ENCODE measurements at places on chromosomes 1 and 21. TPM values are rescaled to one million over a fixed set of nuclear protein-coding genes. Genes with fewer than 3 reads are reported as not detected.

Gene ARHGEF16
- not detected for polyA plus RNA-seq

Gene C1orf226
- not detected for polyA plus RNA-seq

Gene FCRLB
- polyA plus RNA-seq = 7.3 TPM

Gene KRTAP7-1
- not detected for polyA plus RNA-seq

Gene RTCA
- 18.0 TPM for polyA plus RNA-seq

Gene CACHD1
- polyA plus RNA-seq = not detected

Gene DCDC2B
- polyA plus RNA-seq = not detected

Gene TEX38
- polyA plus RNA-seq = not detected

Gene PLXNA2
- polyA plus RNA-seq = 0.60 TPM

Gene RAD54L
- polyA plus RNA-seq = not detected

Gene ANXA9
- polyA plus RNA-seq = not detected

Gene DCST2
- polyA plus RNA-seq = not detected

GRCh38 chr1:11059155-11059967, 457 bp downstream of the SRM start:
- H3K27ac ChIP-seq = peak overlapping the region; percentile 92
- DNase-seq = no peak
- H3K27me3 ChIP-seq = no peaks in the 10 kb centered on the region

- H3K4me1 ChIP-seq = peaks cover 25% of the 10 kb centered on the region
- no peak overlapping the region for H3K27ac ChIP-seq
- no peak overlapping the region for H3K4me3 ChIP-seq
Observed at GRCh38 chr1:92855236-92855635, 23.4 kb downstream of the RPL5 start.

DNA sequence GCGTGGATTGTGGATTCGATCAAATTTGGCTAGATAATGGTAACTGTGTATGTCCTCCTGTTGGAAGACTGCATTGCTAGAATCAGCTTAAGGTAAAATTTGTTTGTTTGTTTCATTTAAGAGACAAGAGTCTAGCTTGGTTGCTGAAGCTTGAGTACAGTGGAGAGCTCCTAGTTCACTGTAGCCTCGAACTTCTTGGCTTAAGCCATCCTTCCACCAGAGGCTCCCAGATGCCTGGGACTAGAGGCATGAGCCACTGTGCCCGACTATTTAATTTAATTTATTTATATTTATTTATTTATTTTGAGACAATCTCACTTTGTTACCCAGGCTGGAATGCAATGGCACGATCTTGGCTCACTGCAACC, 1.5 kb downstream of the PHACTR4 start:
- peaks cover 39% of the 10 kb centered on the region for H3K4me1 ChIP-seq
- H3K36me3 ChIP-seq = no peaks in the 10 kb centered on the region
- H3K27ac ChIP-seq = peak overlapping the region; percentile 88
- no peak for DNase-seq
- H3K27me3 ChIP-seq = no peaks in the 10 kb centered on the region
- H3K4me3 ChIP-seq = peak overlapping the region; percentile 98

- H3K4me1 ChIP-seq = no peaks in the 10 kb centered on the region
- H3K36me3 ChIP-seq = no peaks in the 10 kb centered on the region
- DNase-seq = no peak
- H3K4me3 ChIP-seq = no peak overlapping the region
- no peaks in the 10 kb centered on the region for H3K27me3 ChIP-seq
- H3K27ac ChIP-seq = no peak overlapping the region
Observed at GRCh38 chr1:53552981-53553733, 94.0 kb downstream of the DMRTB1 start.

GRCh38 chr1:158810311-158810710, 20.8 kb upstream of the MNDA start:
- no peaks in the 10 kb centered on the region for H3K4me1 ChIP-seq
- H3K27me3 ChIP-seq = no peaks in the 10 kb centered on the region
- H3K4me3 ChIP-seq = no peak overlapping the region
- no peaks in the 10 kb centered on the region for H3K36me3 ChIP-seq
- H3K27ac ChIP-seq = no peak overlapping the region

- peaks cover 2% of the 10 kb centered on the region for H3K4me1 ChIP-seq
- no peak overlapping the region for H3K27ac ChIP-seq
- H3K4me3 ChIP-seq = no peak overlapping the region
- H3K36me3 ChIP-seq = peaks cover 7% of the 10 kb centered on the region
- no peaks in the 10 kb centered on the region for H3K27me3 ChIP-seq
Observed at GRCh38 chr1:43319766-43320165, 17.9 kb upstream of the MPL start.

DNA sequence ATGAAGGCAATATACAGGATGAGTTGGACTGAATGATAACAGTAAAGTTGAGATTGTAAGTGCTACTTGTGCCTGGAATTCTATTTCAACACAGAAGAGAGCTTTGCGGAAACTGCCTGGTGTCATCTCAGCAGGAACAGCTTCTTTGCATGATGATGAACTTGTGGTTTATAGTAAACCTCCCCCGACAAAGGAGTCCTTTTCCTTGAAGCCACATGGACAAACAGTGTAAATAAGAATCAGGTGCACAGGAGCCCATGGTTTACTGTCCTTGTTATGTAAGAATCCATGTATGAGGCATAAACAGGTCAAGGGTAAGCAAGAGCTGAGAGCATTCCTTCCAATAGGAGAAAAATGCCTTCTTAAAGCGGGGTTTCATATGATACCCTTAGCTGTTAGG, 66.2 kb downstream of the PCNX2 start:
- H3K27me3 ChIP-seq = no peaks in the 10 kb centered on the region
- DNase-seq = no peak
- H3K27ac ChIP-seq = no peak overlapping the region
- no peaks in the 10 kb centered on the region for H3K4me1 ChIP-seq

DNA sequence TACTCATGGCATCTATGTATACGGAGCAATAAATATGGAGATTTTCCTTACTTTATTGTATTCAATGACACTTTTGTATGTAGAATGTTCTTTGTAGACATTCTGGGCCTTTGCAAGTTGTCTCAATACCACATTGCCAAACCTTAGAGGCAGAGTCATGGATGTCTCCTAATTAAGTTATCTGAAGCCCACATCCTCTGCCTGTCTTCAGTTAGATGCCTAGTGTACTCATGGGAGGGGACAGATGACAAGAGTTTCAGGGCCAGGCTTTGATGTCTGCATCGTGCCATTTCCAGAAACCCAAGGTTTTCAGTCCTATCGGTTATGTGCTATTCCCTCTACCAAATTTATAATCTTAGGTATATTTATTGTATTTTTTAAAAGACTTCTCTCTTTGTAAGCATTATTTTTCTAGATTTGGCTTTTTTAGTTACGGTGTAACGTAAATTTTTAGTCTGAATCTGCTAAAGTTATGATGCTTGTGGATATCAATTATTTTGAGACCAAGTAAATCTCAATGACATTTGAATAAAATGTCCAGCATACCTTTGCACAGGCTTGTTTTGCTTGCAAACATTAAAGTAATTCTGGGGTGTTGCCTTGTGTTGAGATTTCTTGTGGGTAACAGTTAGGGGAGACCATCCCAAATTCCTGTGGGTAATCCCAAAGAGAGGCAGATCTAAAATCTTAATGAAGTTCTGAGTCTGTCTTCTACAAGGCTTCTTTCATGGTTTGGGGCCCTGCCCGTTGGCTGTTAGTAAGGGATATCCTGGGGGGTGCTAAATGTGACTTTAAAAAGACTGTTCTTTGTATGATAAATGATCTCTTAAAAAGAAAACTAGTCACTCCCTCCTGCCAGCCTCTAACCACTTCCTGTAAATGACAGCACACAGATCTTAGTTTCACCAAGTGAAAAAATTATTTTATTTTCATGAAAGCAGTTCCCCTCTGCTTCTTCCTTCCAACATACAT, 8.0 kb upstream of the MACF1 start:
- no peaks in the 10 kb centered on the region for H3K27me3 ChIP-seq
- peak; percentile 54 for DNase-seq
- no peaks in the 10 kb centered on the region for H3K36me3 ChIP-seq
- H3K4me1 ChIP-seq = peaks cover 59% of the 10 kb centered on the region
- H3K4me3 ChIP-seq = peak overlapping the region; percentile 65

- peak overlapping the region; percentile 79 for H3K4me3 ChIP-seq
- H3K27ac ChIP-seq = peak overlapping the region; percentile 96
- H3K36me3 ChIP-seq = peaks cover 9% of the 10 kb centered on the region
- peaks cover 32% of the 10 kb centered on the region for H3K4me1 ChIP-seq
Observed at GRCh38 chr1:113872219-113872935, 865 bp upstream of the PTPN22 start.

DNA sequence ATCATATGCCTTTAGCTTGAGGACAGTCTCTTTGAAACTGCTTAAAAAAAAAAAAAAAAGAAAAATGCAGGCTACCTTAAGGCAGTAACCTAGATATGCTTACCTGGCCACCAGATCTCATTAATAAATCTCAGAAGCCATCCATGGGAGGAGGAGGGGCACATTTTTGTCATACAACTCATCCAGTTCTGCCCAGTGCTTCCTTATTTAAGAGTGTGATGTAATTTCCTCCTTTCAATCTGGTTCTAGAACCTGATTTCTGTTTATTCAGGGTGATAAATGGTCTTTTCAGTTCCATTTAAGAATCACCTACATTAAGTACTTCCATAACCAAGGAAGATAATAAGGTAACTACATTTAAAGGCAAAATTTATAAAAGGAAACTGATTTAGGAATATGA, 6.1 kb downstream of the ERRFI1 start:
- peaks cover 7% of the 10 kb centered on the region for H3K4me1 ChIP-seq
- H3K4me3 ChIP-seq = no peak overlapping the region
- H3K27me3 ChIP-seq = peaks cover 41% of the 10 kb centered on the region
- no peak overlapping the region for H3K27ac ChIP-seq

GRCh38 chr21:45029298-45029947, 45.0 kb upstream of the ADARB1 start:
- peak overlapping the region; percentile 52 for H3K4me3 ChIP-seq
- H3K27me3 ChIP-seq = peaks cover 4% of the 10 kb centered on the region
- peak overlapping the region; percentile 26 for H3K27ac ChIP-seq
- no peak for DNase-seq
- H3K36me3 ChIP-seq = no peaks in the 10 kb centered on the region
- H3K4me1 ChIP-seq = peaks cover 4% of the 10 kb centered on the region

DNA sequence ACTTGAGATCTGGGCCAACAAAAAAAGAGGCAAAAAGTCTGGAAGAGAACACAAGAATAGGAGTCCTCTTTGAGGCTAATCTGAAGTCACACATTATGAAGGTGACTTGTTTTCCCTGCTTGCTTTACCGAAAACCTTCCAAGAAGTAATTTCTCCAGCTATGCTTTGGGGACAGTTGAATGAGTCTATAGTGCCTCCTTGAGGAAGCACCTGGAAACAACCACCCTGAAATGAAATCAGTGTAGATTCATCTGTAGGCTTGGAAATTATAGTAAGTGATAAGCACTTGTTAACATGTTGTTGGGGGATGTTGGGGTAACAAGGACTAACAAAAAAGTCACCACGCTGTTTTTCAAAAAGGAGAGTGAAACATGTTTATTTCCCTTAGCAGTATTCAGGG, 23.4 kb upstream of the RPTN start:
- H3K4me3 ChIP-seq = no peak overlapping the region
- H3K27me3 ChIP-seq = peaks cover 36% of the 10 kb centered on the region
- no peaks in the 10 kb centered on the region for H3K4me1 ChIP-seq
- no peak for DNase-seq
- H3K27ac ChIP-seq = no peak overlapping the region
- no peaks in the 10 kb centered on the region for H3K36me3 ChIP-seq

GRCh38 chr1:19758227-19758830, 41.4 kb downstream of the TMCO4 start:
- peaks cover 14% of the 10 kb centered on the region for H3K36me3 ChIP-seq
- no peak overlapping the region for H3K27ac ChIP-seq
- H3K27me3 ChIP-seq = no peaks in the 10 kb centered on the region
- H3K4me3 ChIP-seq = no peak overlapping the region
- no peak for DNase-seq

GRCh38 chr1:152623203-152623844, 421 bp upstream of the LCE3A start:
- H3K27ac ChIP-seq = no peak overlapping the region
- no peaks in the 10 kb centered on the region for H3K4me1 ChIP-seq
- H3K4me3 ChIP-seq = no peak overlapping the region
- peaks cover 9% of the 10 kb centered on the region for H3K36me3 ChIP-seq
- DNase-seq = no peak
- H3K27me3 ChIP-seq = peaks cover 39% of the 10 kb centered on the region

- H3K27me3 ChIP-seq = peaks cover 4% of the 10 kb centered on the region
- no peak overlapping the region for H3K27ac ChIP-seq
- no peak overlapping the region for H3K4me3 ChIP-seq
Observed at GRCh38 chr21:46081862-46082712, 15.8 kb upstream of the COL6A2 start.

GRCh38 chr1:63937461-63938022, 163.7 kb downstream of the ROR1 start:
- no peak overlapping the region for H3K27ac ChIP-seq
- H3K4me3 ChIP-seq = no peak overlapping the region
- H3K4me1 ChIP-seq = peaks cover 9% of the 10 kb centered on the region

DNA sequence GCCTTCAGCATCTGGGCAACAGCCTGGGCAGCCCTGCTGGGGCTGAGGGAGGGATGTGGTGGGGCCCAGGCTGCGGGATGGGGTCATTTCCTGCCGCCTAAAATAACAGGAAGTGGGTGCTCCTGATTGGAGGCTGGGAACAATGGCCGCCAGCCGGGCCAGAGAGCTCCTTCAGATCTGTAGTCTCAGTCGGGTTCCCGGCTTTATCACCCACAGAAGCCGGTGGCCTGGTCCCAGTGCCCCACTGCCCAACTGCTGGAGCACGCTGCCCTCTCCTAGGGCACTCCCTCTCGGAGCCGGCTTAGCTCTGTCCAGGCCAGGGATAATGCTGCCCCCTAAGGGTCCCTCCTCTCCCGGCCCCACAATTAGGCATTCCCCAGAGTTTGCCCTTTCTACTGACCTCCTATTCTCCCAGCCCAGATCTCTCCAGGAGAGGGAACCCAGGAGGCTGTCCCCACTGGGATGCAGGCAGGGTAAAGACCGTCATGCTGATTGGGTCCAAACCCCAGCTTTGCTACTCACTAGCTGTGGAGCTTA, 5.1 kb downstream of the MAP7D1 start:
- H3K4me3 ChIP-seq = peak overlapping the region; percentile 75
- DNase-seq = peak; percentile 34
- no peaks in the 10 kb centered on the region for H3K27me3 ChIP-seq
- H3K36me3 ChIP-seq = peaks cover 10% of the 10 kb centered on the region
- peaks cover 72% of the 10 kb centered on the region for H3K4me1 ChIP-seq

- DNase-seq = no peak
- no peaks in the 10 kb centered on the region for H3K4me1 ChIP-seq
- no peak overlapping the region for H3K27ac ChIP-seq
- H3K27me3 ChIP-seq = peaks cover 8% of the 10 kb centered on the region
- H3K4me3 ChIP-seq = no peak overlapping the region
- H3K36me3 ChIP-seq = no peaks in the 10 kb centered on the region
Observed at GRCh38 chr1:201385299-201385891, 7.9 kb upstream of the TNNT2 start.
